Activated CD4-positive, alpha-beta memory T cell treated with anti-CD3 and anti-CD28 coated beads for 36 hours (primary cell): ENCODE measurements at places on chromosomes 2 and 18. TPM values are rescaled to one million over a fixed set of nuclear protein-coding genes. Genes with fewer than 3 reads are reported as not detected.

UGT1A8 gene
- total RNA-seq = not detected

- H3K4me3 ChIP-seq = no peak overlapping the region
- no peaks in the 10 kb centered on the region for H3K27me3 ChIP-seq
- no peaks in the 10 kb centered on the region for H3K36me3 ChIP-seq
- no peak for DNase-seq
- no peaks in the 10 kb centered on the region for H3K4me1 ChIP-seq
Observed at GRCh38 chr18:52766002-52766545, 426.1 kb downstream of the DCC start.

DNA sequence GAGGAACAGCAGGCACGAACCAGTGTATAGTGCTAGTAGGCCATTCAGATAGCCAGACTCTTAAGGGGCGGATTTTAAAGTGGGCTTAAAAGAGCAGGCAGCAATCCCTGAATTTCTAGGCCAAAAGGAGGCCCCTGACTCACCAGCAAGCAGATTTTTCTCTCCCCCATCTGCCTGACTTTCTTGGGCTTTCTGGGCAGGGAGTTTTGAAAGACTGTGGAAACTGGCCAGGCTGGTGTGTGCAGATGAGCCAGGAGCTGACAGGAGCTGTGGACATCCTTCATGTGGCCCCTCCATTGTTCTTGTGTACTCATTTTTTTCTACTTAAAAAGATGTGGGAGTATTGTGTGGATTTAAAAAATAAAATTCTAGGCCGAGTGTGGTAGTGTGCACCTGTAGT, 59.0 kb downstream of the GLI2 start:
- DNase-seq = no peak
- no peaks in the 10 kb centered on the region for H3K27me3 ChIP-seq
- H3K4me1 ChIP-seq = no peaks in the 10 kb centered on the region
- no peak overlapping the region for H3K4me3 ChIP-seq
- no peaks in the 10 kb centered on the region for H3K36me3 ChIP-seq

GRHL1 gene
- 1.1 TPM for total RNA-seq

NCKAP5 gene
- total RNA-seq = not detected

GRCh38 chr2:46032996-46033395, 264.2 kb upstream of the EPAS1 start:
- peak; percentile 88 for DNase-seq
- H3K36me3 ChIP-seq = peaks cover 12% of the 10 kb centered on the region
- H3K27ac ChIP-seq = peak overlapping the region; percentile 76

DNA sequence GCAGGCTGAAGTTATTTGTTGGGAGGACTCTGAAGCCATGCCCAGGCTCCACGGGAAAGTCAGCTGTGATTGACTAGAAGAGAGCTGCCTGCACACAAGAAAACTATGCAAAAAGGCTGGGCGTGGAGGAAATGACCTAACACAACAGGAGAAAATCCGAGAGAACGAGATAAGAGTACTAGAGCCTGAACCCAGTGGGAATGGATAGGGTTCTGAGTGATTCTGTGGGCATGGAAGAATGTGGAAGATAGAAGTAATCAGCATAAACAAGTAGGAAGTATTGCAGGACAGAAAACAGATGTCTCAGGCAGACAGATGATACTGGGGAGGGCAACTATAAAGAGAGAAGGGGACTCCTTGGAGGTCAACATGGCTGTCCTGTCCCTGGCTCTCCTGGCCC, 12.1 kb upstream of the COPS8 start:
- DNase-seq = no peak
- no peak overlapping the region for H3K27ac ChIP-seq
- H3K27me3 ChIP-seq = no peaks in the 10 kb centered on the region
- no peak overlapping the region for H3K4me3 ChIP-seq
- H3K36me3 ChIP-seq = no peaks in the 10 kb centered on the region

CELF4 gene
- not detected for total RNA-seq

DNA sequence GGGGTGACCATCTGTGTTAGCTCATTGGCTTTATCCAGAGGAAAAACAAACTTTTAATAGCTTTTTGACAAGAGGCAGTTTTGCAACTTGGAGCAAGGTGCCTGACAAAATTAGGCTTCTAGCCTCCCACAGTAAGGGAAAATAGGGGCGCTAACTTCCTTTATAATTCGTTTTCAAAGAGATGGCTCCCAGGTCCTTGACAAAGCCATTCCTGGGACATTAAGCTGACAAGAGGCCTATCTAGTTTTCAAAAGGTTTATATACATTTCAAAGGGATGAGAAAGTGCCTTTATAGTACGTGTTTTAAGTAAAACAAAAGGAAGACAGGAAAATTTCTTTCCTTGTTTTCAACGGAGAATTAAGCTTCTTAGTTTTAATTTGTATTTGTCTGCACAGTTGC, 159.4 kb upstream of the GCFC2 start:
- peaks cover 4% of the 10 kb centered on the region for H3K4me1 ChIP-seq
- H3K4me3 ChIP-seq = no peak overlapping the region
- no peak overlapping the region for H3K27ac ChIP-seq

GRCh38 chr2:224151680-224152310, 112.7 kb upstream of the SERPINE2 start:
- H3K4me3 ChIP-seq = no peak overlapping the region
- no peaks in the 10 kb centered on the region for H3K4me1 ChIP-seq
- no peak for DNase-seq

DNA sequence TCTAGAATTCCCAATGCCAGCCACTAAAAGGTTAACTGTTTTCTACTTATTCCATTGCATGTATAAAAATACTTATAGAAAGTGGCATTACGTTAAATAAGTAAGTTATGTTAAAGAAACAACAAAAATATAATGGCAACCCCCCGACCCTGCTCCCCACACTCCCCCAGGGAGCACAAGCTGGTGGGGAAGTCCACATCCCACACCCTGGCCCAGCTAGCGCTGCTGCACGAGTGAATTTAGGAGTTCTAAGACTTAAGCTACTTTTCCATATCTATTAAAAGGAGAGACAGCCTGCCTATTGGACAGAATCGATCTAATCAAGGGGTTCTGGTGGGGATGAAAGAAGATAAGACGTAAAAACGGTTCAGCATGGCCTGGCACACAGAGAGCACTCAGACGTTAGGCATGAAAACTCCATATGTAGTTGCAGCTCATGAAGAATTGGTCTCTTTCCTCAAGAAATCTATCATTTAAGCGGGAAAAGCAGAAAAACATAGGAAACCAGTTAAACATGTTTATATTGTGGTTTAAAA, 16.6 kb downstream of the HJURP start:
- H3K27me3 ChIP-seq = no peaks in the 10 kb centered on the region
- H3K36me3 ChIP-seq = peaks cover 85% of the 10 kb centered on the region
- peaks cover 10% of the 10 kb centered on the region for H3K4me1 ChIP-seq
- DNase-seq = no peak

RBMS1 gene
- 40.0 TPM for total RNA-seq

DNA sequence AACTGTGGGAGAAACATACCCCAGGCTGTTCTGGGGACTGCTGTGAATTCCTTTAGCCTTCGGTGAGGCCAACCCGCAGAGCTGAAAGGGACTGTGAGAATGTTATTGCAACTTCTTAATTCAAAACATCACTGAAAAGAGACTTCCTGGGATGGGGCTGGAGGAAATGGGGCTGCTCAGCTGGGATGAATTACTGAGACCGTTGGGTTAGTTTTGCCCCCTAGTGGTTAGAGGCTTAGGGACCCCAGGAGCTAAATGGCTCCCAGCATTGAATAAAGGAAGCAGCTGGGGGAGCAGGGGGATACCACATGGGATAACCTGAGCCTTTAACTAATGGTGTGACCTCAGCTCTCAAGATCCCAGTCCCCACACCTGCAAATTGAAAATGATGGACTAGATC, 941.1 kb upstream of the FANCL start:
- DNase-seq = no peak
- H3K4me1 ChIP-seq = no peaks in the 10 kb centered on the region
- H3K36me3 ChIP-seq = no peaks in the 10 kb centered on the region
- H3K4me3 ChIP-seq = no peak overlapping the region
- no peak overlapping the region for H3K27ac ChIP-seq
- H3K27me3 ChIP-seq = peaks cover 1% of the 10 kb centered on the region

DNA sequence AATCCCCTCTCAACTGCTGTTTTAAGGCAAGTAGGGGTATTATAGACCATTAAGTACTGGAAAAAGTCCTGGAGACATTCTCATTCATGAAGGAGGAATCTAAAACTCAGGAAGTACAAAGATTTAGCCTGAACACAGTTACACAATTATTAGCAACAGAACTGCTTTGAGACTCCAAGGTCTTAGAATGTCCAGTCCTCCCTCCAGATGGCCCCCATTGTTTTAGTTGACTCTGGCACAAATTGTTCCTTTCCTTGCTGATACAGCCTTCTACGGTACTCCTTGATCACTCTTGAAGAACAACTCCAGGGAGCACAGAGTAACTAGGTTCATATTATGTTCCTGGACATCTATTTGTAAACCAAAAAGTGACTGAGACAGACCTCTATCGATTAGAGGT, 210.1 kb upstream of the RND3 start:
- no peak overlapping the region for H3K4me3 ChIP-seq
- peaks cover 3% of the 10 kb centered on the region for H3K27me3 ChIP-seq
- no peaks in the 10 kb centered on the region for H3K36me3 ChIP-seq
- no peak overlapping the region for H3K27ac ChIP-seq
- no peak for DNase-seq

DNA sequence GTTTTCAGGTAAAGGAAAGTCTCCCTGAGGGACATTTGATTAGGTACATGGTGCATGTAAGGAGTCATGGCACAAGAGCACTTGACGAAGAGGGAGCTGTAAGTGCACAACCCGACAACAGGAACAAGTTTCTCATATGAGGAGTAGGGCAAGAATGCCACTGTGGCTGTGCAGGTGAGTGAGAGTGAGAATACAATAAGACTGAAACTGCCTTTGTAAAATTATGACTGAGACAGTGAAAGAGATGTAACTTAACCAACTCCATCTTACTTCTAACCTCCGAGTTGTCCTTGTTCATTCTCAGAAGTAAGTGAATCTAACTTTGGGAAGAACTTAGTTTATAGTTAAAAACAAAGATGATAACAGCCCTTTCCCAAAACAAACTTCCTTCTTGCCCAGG, 1025.8 kb upstream of the CNTNAP5 start:
- no peak for DNase-seq
- H3K36me3 ChIP-seq = no peaks in the 10 kb centered on the region
- H3K4me1 ChIP-seq = no peaks in the 10 kb centered on the region
- no peak overlapping the region for H3K4me3 ChIP-seq
- no peaks in the 10 kb centered on the region for H3K27me3 ChIP-seq

LIPG gene
- total RNA-seq = 0.17 TPM

UGT1A4 gene
- not detected for total RNA-seq

AFF3 gene
- 0.22 TPM for total RNA-seq

- no peak overlapping the region for H3K4me3 ChIP-seq
- H3K27ac ChIP-seq = no peak overlapping the region
- no peaks in the 10 kb centered on the region for H3K27me3 ChIP-seq
- DNase-seq = no peak
- no peaks in the 10 kb centered on the region for H3K36me3 ChIP-seq
Observed at GRCh38 chr2:202821206-202822160, 50.1 kb downstream of the ICA1L start.

DNA sequence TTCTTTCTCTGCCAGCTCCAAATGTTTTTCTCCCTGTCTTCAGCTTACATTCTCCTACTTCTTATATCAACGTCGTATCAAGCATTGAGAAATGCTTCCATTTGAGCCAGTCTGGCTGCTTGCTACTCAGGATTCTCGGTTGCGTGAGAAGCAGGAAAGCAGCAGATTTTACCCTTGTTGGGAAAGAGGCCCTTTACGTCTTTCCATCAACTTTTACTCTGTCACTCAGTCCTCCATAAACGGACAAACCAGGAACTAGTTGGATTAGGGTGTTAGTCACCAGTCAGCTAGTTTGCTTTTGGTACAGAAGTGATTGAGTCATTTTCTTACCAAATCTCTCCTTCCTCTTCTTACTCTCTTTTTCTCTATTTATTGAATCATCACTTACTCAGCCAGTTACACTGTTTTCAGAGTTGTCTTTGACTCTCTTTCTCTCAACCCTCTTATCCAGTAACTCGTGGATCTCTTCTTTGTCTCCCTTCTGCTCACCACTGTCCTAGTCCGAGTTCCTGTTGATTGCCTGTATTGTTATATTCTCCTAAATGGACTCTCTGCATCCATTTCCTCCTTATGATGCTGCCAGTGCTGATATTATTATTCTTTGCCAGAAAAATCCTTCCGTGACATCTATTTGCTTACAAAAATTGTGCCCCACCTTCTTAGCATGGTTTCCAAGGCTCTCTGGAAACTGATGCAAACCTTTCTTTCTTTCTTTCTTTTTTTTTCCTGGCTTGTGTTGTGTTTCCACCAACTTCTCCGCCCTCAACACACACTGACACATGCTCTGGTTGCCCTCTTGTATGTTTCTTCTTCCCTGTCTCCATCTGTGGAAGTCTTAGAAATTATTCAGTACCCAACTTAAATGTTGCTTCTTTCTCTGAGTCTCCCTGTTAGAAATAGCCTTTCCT, 61.5 kb downstream of the VRK2 start:
- H3K27ac ChIP-seq = no peak overlapping the region
- peaks cover 5% of the 10 kb centered on the region for H3K36me3 ChIP-seq
- peaks cover 13% of the 10 kb centered on the region for H3K4me1 ChIP-seq
- no peak overlapping the region for H3K4me3 ChIP-seq
- no peaks in the 10 kb centered on the region for H3K27me3 ChIP-seq

PSD4 gene
- 156 TPM for total RNA-seq

DNA sequence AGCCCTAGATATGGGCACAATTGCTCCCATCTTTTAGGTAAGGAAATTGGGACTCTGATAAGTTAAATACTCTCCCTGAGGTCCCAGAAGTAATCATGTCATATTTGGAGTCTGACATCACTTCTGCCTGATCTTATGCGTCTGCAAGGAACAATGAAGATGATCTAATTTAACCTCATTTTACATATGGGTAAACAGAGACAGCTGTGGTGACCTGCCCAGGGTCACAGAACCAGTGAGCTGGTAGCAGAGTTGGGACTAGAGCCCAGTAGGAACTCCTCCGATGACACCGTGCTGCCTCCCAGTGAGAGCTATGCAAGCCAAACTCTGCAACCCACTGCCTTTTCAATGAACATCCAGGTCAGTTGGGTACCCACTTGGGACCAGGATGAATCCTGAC, 17.8 kb downstream of the CTAGE1 start:
- no peaks in the 10 kb centered on the region for H3K27me3 ChIP-seq
- H3K4me1 ChIP-seq = no peaks in the 10 kb centered on the region
- no peaks in the 10 kb centered on the region for H3K36me3 ChIP-seq
- DNase-seq = no peak

CCDC148 gene
- total RNA-seq = 0.29 TPM

SERPINB4 gene
- total RNA-seq = not detected

GRCh38 chr2:62250239-62250638, 54.3 kb downstream of the B3GNT2 start:
- H3K36me3 ChIP-seq = no peaks in the 10 kb centered on the region
- H3K4me3 ChIP-seq = no peak overlapping the region
- no peak overlapping the region for H3K27ac ChIP-seq
- DNase-seq = no peak
- no peaks in the 10 kb centered on the region for H3K4me1 ChIP-seq

CRACDL gene
- total RNA-seq = 0.12 TPM

- H3K27ac ChIP-seq = no peak overlapping the region
- H3K4me3 ChIP-seq = no peak overlapping the region
- H3K27me3 ChIP-seq = peaks cover 3% of the 10 kb centered on the region
- H3K4me1 ChIP-seq = no peaks in the 10 kb centered on the region
Observed at GRCh38 chr18:3688690-3689089, 238.7 kb downstream of the TGIF1 start.

RAPGEF4 gene
- total RNA-seq = not detected

VIT gene
- total RNA-seq = not detected

- no peak for DNase-seq
- peaks cover 5% of the 10 kb centered on the region for H3K27me3 ChIP-seq
- H3K4me1 ChIP-seq = peaks cover 7% of the 10 kb centered on the region
- no peak overlapping the region for H3K27ac ChIP-seq
- H3K4me3 ChIP-seq = no peak overlapping the region
- H3K36me3 ChIP-seq = no peaks in the 10 kb centered on the region
Observed at GRCh38 chr2:11925295-11926066, 179.0 kb downstream of the LPIN1 start.

RAB17 gene
- not detected for total RNA-seq
